AG20443 (cell line): ENCODE measurements at places on chromosomes 5 and 9.

DNA sequence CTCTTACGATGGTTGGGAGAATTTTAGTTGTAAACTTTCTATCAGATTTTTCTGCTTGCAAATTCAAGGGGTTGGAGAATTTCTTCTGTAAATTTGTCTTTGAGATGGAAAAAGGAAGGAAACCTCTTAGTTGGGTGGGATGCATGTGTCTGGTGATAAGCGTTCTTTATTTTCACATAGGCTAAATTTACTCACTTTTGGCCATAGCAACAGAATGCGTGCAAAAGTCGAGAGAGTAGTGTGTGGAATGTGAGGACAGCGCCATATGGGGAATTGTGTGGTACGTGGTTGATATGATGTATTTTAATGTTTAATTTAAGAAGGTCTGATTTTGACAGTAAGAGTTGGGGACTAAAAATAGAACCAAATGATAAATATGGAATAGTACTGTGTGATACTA is 282.2 kb downstream of the TAF11L14 start:
- no peak for DNase-seq

DNA sequence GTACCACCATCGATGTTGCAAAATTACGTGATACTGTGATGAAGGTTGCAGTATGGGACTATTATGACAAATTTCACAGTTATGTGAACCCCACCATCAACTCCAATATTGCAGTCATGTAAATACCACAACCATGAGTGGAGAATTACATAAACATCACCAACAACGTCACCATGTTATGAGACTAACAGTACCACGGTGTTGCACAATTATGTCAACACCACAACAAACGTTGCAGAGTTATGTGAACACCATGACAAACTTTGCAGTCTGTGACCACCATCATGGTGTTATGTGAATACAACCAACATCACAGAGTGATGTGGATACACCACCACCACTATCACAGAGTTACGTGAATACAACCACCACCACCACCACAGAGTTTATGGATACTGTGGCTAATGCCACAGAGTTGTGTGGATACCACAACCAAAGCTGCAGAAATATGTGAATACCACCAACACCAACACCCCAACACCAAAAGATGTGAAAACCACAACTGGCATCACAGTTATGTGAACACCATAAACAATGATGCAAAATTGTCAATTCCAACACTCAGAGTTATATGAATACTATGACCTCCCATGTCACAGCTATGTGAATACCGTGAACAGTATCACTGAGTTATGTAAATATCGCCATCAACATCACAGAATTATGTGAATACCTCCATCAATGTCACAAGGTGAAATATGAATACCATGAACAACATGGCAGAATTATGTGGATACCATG is 62.4 kb downstream of the SHC3 start:
- DNase-seq: peak; percentile 22

GRCh38 chr5:36878392-36879082 is 2.0 kb downstream of the NIPBL start:
- peak; percentile 54 for DNase-seq

- DNase-seq: no peak
These were observed 14.4 kb downstream of the IL9 start for GRCh38 chr5:135881244-135881643.

GRCh38 chr5:16007750-16008415 is 171.7 kb downstream of the MARCHF11 start:
- no peak for DNase-seq

DNA sequence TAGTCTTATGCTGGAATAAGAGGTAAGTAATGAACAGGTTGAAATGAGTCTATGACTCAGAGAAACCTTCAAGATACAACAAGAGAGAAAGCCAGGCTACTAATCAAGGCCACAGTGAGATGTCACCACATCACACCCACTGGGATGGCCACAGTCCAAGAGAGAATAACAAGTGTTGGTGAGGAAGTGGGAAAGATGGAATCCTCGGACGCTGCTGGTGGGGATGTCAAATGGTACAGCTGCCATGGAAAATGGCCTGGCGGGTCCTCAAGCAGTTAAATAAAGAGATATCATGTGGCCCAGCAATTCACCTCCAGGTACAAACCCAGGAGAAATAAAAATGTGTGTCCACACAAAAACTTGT is 41.9 kb upstream of the NEURL1B start:
- no peak for DNase-seq

- no peak for DNase-seq
These were observed 51.1 kb upstream of the CTNND2 start for GRCh38 chr5:11955331-11955730.

DNA sequence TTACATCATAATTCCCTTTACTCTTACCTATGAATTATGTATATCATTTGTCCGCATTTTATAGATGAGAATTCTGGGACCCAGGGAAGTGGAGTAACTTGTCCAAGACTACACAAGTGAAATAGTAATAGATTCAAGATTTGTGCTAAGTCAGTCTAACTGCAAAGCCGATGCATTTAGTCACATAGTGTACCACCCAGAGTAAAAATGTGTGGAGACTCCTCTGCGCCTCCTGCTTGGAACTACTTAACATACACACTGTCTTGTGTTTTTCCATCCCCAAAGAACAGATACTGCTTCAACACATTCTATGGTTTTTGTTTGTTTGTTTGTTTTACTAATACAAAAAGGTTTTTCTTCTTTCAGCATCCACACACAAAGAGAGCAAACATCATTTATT is 729.8 kb downstream of the PRELID2 start:
- DNase-seq: no peak

DNA sequence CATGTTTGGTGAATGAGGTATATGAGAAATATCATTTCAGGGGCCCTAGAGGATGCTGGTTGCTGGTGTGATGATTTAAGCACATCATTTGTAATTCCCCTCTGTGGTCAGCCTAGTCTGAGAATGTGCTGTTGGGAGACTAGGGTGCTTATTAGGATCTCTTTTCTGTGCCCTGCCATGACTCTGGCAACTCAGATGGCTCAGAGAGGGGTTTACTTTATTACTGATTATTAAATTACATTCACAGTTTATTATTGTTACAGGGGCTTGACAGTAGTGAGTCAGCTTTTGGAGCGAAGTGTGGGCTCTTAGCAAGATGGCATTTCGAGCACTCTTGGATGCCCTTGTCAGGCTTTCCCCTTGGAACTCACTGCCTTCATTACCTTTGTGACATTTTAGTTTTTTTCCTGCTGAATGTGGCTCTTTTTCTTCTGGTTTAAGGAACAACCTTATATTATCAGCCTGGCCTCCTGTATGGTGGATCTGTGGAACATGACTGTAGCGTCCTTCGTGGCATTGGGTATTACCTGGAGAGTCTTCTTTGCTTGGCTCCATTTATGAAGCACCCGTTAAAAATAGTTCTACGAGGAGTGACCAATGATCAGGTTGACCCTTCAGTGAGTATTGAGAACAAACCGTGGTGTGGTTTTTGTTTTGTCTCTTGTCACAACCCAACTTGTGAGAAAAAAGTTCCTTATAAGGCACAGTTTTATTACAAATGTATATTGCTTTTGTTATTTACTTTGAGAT is 33.8 kb downstream of the RCL1 start:
- DNase-seq: no peak

- no peak for DNase-seq
These were observed 155.0 kb downstream of the GLIS3 start for GRCh38 chr9:4144869-4145268.

- no peak for DNase-seq
These were observed 8.7 kb downstream of the PHYKPL start for GRCh38 chr5:178223828-178224335.

DNA sequence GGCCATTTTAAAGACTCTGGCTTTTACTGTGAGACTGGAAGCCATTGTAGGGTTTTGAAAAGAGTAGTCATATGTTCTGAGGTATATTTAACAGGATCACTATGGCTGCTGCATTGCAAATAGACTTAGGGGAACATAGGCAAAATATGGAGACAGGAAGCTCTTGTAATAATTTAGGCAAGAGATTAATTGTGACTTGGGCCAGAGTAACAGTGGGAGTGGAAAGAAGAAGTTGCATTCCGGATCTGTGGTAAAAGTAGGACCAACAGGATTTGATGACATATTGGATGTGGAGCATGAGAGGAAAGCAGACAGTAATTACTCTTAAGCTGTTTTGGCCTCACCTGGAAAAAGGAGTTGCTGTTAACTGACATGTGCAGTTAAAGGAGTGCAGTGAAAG is 85.6 kb downstream of the SMIM15 start:
- no peak for DNase-seq

DNA sequence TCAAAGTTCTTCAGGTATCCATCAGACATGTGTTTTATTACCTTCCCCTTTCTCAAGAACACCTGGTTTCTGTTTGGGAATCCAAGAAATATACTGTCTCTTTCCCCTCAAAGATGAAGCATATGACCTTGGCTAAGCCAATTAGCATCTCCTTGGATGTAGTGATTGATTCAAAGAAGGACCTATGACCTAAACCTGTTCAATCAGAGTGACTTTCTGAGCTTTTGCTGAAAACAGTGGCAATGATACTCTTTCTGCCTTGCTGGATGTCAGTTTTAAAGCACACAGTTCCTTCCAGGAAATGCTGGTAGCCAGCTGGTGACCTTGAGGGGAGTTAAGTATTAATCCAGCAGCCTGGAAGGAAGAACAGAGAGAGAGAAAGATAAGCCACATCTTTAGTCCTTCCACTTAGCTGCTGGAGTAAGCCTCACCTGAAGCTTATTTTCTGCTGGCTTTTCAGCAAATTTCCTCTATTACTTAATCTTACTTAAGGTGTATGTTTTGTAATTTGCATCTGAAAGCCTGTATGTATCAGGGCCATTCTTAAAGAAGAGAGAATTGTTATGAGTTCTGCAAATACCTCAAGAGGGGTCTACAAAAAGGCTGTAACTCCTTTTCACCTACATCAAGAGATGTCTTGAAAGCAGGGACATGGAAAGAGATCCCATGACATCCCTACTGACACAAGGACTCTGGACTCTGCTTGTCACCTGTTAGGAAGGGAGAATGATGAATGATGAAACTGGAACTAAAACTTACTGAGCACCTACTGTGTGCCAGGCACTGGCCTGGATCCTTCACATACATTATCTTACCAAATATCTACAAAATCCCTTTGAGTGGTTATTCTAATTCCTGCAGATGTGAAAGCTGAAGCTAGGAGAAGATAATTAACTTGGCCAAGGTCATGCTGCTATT is 35.2 kb upstream of the PIK3R1 start:
- DNase-seq: no peak

GRCh38 chr9:137186385-137186784 is 2.0 kb downstream of the ANAPC2 start:
- no peak for DNase-seq

DNA sequence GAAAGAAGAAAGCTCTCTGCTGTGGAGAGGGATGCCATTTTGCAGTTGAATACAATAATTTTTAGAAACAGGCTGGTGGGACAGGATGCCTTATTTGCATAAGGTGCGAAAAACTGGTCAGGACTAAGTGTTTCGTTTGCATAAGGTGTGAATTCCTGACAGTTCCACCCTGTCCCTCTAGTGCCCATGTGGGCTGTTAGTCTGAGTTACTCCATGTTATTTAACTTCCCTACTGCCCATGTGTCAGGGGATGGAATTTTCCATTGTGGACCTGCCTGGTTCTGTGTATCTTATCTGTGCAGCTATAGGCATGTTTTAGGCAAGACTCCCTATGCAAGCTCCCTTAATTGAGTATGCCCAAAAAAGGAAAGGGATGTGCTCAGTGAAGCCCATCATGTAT is 35.3 kb upstream of the NFIL3 start:
- no peak for DNase-seq

DNA sequence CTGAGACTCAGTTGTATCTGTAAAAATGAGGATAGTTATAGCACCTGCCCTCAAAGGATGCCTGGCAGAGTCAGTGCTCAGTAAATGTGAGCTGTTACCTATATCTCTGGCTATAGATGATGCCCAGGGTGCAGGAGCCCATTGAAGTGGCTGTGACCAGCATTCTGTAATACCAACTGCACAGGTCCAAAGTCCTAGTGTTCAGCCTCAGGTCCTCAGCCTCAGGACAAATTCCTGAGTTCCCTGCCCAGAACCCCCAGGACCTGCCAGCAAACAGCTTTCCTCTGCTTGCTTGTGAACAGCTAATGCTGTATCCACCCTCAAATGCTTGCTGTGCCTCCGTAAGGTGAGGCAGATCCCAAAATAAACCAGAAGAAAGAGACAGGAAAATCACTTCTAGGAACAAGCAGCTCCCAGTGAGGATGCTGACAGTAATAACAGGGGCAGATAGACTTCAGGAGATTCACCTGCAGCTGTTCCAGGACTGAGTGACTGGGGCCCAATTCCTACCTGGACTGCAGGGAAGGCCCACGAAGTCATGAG is 80.8 kb downstream of the SIL1 start:
- no peak for DNase-seq

DNA sequence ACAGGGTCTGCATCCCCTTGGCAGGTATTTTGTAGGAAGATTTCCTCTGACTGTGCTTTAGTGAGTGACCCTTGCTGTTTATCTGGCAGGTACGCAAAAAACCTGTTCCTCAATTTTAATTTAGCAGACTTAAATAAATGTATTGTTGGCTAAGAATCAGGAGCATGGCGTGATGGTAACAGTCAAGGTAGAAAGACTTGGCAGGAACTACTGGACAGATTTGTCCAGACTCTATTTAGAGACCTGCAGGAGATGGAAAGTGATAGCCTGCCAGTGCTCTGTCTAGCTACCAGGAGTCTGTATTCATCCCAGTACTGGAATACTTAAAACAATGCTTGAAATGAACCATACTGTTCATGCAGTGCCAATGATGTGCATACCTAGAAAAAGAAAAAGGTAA is 78.8 kb upstream of the MAST4 start:
- no peak for DNase-seq

DNA sequence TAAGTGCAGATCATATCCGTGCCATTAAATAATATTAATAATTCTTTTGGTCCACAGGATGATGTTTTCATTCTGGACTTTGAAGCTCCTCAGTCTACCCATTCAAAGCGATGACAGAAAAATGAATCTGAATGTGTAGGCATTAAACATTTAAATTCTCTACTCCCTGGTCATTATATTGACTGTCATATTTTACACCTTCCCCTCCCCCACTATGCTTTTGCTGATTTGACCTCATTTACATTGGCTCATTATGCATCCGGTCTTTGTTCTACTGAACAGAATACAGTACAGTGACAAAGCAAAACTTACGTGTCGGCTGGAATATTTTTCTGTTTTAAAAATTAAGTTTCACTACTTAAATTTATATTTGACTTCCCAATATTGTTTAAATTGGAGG is 289.7 kb upstream of the TMEM161B start:
- DNase-seq: no peak

DNA sequence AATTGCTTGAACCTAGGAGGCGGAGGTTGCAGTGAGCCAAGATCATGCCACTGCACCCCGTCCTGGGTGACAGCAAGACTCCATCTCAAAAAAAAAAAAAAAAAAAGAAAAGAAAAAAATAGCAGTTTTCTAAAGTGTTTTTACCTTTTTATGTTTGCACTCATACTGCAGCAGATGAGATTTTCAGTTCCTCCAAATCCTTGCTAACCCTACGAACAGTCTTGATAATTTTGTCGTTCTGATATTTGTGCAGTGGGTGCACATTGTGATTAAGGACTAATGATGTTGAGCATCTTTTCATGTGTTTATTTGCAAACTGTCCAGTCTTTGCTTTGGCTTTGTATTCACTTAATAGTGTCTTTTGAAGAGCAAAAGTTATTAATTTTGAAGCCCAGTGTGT is 42.9 kb downstream of the ZCCHC7 start:
- no peak for DNase-seq
